ENCODE measurements at places on chromosomes 2 and 18. TPM values are rescaled to one million over a fixed set of nuclear protein-coding genes. Genes with fewer than 3 reads are reported as not detected.

DNA sequence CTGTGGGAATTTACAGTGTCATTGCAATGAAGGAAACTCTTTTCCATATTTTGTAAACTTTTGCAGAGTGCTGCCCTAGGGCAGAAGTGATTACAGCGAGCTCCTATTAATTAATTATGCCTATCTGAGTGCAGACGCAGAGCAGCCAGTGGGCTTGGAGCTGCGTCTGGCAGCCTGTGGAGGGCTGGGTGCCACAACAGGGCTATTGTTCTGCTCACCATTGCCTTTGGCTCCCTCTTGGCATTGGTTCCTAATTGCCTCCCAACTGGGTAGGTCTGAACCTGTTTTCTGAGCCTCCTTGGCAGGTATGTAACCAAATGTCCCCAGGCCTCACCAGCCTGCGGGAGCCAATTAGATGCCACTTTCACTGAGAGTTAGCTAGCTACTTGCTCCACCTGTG lies 25.6 kb upstream of the ITGB6 start:
- no peak for DNase-seq
- no peaks in the 10 kb centered on the region for H3K36me3 ChIP-seq
- H3K4me1 ChIP-seq: no peaks in the 10 kb centered on the region

The MROH2A gene
- not detected for total RNA-seq

DNA sequence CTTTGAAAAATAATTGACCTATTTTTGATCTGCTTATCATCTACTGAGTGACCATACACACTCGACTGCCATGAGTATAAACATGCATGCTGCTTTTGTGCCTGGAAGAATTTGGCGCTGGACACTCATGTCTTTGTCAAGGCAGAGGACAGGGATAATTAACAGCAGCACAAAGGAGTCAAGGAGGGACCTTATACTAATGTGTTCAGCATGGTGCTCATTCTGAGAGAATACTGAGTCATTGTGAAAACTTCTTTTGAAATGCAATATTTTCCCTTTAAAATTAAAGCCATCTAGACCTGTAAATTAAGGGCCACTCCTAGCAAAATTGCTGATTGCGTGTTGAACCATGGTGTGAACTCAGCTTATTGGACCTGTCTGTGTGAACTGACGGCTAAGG lies 116.3 kb downstream of the ZNF532 start:
- no peak overlapping the region for H3K27ac ChIP-seq
- H3K4me3 ChIP-seq: no peak overlapping the region
- H3K4me1 ChIP-seq: no peaks in the 10 kb centered on the region
- DNase-seq: no peak

DNA sequence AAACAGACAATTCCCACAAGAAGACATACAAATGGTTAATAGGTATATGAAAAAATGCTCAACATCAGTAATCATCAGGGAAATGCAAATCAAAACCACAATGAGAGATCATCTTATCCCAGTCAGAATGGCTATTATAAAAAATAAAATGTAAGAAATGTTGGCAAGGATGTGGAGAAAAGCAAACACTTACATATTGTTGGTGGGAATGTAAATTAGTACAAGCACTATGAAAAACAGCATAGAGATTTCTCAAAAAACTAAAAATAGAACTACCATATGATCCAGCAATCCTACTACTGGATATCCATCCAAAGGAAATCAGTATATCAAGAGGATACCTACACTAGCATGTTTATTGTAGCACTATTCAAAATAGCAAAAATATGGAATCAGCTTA lies 186.6 kb downstream of the NOL4 start:
- H3K27ac ChIP-seq: no peak overlapping the region
- no peak overlapping the region for H3K4me3 ChIP-seq
- no peaks in the 10 kb centered on the region for H3K36me3 ChIP-seq
- DNase-seq: no peak
- no peaks in the 10 kb centered on the region for H3K4me1 ChIP-seq

The GPR39 gene
- total RNA-seq: 0.04 TPM

- peak; percentile 45 for DNase-seq
- no peak overlapping the region for H3K4me3 ChIP-seq
- H3K4me1 ChIP-seq: peaks cover 45% of the 10 kb centered on the region
- H3K27ac ChIP-seq: 0 out of 3 replicates have a peak overlapping the region, but pooled peaks have one; percentile 17
- H3K36me3 ChIP-seq: no peaks in the 10 kb centered on the region
Observed at GRCh38 chr2:177758591-177759371, 313.8 kb downstream of the PDE11A start.

DNA sequence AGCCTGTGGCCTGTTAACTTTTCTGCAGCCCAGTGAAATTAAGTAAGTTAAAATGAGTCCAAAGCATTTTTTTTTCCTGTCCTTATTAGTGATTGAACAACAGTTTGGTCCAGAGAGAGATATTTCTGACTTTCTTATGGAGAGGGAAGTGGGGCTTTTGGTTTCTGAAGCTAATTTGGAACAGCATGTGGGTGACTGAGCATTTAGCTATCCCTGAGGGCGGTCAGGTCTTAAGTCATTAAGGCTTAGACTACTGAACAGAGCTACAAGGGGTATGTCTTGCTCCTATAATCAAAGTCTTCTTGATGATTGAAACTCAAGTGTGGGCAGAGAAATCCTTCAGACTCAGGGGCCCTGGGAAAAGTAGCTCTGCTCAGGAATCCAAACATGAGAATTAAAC lies 14.0 kb downstream of the ARHGAP25 start:
- H3K27ac ChIP-seq: no peak overlapping the region
- DNase-seq: no peak
- no peaks in the 10 kb centered on the region for H3K27me3 ChIP-seq

DNA sequence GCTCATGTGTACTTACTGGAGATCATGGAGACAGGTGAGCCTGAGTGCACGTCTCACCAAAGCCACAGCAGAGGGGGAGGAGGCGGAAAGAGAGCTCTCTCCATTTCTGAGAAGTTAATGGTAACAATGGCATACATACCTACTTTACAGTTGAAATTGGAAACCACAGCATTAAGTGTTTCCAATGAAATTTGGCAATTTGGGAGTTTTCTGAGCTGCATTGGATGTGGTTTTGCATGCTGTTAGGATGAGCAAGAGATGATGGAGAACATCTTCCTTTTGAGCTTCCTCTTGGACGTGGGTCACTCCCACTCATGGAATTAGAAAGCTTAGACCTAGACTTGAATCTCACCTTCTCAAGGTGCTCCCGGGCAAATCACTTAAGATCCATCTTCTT lies 25.5 kb upstream of the IL37 start:
- H3K36me3 ChIP-seq: no peaks in the 10 kb centered on the region
- H3K27ac ChIP-seq: no peak overlapping the region
- no peak for DNase-seq
- no peaks in the 10 kb centered on the region for H3K27me3 ChIP-seq
- H3K4me1 ChIP-seq: peaks cover 12% of the 10 kb centered on the region

The REEP1 gene
- 0.18 TPM for total RNA-seq

The NOSTRIN gene
- total RNA-seq: 50.9 TPM

GRCh38 chr2:102753563-102754159 lies 8.2 kb upstream of the TMEM182 start:
- peak; percentile 35 for DNase-seq
- H3K27me3 ChIP-seq: no peaks in the 10 kb centered on the region
- no peaks in the 10 kb centered on the region for H3K36me3 ChIP-seq
- H3K4me3 ChIP-seq: no peak overlapping the region
- no peaks in the 10 kb centered on the region for H3K4me1 ChIP-seq
- no peak overlapping the region for H3K27ac ChIP-seq

The PLGLB2 gene
- not detected for total RNA-seq

The GALNT5 gene
- total RNA-seq: 47.4 TPM

DNA sequence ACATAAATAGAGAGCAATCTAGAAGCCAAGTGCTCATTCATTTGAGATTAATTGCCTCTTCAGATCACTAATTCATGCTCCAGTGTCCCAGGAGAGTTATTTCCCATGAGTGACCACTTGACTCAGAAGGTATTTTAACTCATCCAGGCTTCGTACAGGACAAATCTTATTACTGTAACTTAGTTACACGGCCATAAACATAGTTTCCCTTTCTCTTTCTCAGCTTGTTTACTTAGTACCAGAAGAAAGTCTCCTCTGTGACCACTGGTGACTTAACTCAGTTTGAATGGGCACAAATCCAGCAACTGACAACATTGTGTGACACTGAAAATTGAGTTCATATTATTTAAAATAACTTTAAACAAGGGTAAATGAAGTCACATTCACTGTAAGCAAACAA lies 25.3 kb downstream of the MMADHC start:
- DNase-seq: no peak
- no peak overlapping the region for H3K27ac ChIP-seq
- H3K36me3 ChIP-seq: peaks cover 11% of the 10 kb centered on the region
- H3K27me3 ChIP-seq: 0 out of 2 replicates have a peak, but pooled peaks cover 5% of the 10 kb centered on the region
